Common myeloid progenitor, CD34-positive (primary cell): ENCODE measurements at places on chromosomes 6 and 20.
A peak's percentile ranks its signal among the peaks of the same experiment; 100 is the strongest.

DNA sequence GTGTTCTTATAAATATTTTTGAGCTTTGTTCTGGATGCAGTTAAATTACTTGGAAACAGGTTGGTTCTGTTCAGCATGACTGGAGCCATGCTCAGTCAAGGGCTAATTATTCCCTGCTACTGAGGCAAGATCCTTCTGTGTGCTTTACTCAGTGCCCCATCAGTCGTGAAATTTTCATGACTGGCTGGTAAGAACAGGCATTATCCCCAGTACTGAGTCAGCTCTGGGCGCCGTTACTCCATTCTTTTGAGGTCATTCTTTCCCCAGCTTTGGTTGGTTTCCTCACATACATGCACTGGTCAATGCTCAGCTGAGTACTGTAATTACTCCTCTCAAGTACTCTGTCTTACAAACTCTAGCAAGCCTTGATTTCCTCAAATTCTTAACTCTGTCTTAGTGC is 71.3 kb downstream of the CDKAL1 start:
- DNase-seq: no peak

GRCh38 chr6:148147463-148147830 is 195.2 kb upstream of the SASH1 start:
- no peak for DNase-seq

DNA sequence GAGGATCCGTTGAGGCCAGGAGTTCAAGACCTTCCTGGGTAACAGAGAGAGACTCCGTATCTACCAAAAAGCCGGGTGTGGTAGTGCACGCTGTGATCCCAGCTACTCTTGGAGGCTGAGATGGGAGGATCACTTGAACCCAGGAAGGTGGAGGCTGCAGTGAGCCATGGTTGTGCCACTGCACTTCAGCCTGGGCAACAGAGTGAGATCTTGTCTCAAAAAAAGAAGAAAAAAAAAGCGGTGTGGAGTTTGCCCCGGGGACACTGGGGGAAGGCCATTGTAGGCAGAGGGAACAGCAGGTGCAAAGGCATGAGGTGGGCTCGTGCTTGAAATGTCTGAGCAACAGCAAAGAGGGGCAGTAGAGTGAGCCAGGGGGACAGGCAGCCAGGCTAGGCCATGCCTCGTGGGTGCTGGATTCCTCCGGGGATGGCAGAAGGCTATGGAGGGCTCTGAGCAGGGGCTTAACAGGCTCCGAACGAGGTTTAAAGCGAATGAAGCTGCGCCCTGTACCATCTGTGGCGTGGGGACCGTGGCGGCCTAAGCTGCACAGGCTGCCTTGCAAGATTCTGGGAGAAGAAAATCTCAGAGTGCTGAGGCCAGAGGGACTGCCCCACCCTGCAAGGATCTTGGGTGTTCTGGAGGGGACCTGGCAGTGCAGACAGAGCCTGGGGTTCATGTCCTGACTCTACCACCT is 36.9 kb upstream of the NOL4L start:
- no peak for DNase-seq

GRCh38 chr6:6469074-6469473 is 119.4 kb upstream of the LY86 start:
- DNase-seq: no peak

DNA sequence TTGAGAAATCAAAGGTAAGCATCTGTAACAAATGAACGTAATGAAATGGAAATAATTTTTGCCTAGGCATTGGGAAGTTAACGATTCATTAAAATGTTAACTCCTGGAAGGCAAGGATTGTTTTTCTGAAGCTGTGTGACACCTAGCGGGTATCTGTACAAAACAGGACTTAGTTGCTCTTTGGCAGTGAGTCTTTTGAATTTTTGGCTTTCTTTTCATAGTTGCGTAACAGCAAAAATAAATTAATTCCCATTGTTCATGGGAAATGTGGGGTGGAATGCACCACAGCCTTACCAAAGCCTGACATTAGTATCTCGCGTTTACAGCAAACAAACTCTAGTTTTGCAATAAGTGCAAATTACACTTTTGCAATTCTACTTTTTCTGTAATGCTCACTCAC is 92.7 kb upstream of the DTNBP1 start:
- DNase-seq: no peak

GRCh38 chr6:145539831-145540230 is 195.5 kb downstream of the EPM2A start:
- no peak for DNase-seq

DNA sequence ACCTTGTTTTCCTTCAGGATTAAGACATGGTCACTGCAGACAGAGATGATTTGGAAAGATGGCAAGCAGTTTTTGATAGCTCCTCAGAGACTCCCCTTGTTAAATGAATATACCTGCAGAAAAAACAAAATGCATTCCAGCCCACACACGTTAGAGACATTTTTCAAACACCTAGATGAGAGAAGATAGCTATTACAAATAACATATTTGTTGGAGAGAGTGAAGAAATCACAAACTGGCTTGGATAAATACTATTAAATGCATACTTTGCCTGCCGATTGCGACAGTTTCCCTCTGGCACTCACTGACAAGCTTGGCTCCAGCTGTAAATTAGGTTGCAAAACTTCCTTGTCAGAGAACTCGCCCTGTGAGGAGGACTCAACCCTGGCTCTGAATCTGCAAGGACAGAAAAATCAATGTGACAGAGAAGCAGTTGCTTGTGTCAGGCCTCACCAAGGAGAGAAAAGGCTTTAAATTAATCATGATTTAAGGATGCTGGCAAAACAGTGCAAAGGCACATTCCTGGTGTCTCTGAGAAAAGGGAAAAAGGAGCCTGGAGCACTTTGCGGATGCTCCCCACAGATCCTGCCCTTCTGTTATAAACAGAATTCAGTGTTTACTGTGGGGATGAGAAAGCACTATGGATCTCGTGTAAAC is 423.7 kb upstream of the MARCKS start:
- no peak for DNase-seq

DNA sequence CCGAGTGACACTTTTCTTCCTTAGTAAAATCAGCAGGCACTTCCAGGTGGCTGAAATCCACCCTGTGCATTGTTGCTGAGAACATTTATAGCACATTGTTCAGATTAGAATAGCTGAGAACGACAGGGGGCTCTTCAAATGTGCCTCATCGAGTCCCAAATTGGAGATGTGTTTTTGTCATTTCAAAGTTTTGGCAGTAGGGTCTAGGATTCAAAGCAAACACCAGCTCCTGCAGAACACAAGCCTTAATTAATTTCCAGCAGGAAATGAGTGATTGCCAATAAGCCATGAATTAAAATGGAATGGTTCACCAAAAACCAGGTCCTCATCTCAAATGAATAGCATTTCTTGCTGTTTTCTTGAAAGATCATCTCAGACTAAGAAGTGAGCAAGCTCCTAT is 171.6 kb downstream of the PLCB1 start:
- DNase-seq: no peak

DNA sequence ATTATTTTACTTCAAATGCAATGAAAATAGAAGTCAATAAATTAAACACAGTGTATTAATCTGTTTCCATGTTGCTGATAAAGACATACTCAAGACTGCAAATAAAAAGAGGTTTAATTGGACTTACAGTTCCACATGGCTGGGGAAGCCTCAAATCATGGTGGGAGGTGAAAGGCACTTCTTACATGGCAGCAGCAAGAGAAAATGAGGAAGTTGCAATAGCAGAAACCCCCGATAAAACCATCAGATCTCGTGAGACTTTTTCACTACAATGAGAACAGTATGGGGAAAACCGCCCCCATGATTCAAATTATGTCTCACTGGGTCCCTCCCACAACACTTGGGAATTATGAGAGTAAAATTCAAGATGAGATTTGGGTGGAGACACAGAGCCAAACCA is 82.2 kb downstream of the GPR63 start:
- DNase-seq: peak; percentile 21

DNA sequence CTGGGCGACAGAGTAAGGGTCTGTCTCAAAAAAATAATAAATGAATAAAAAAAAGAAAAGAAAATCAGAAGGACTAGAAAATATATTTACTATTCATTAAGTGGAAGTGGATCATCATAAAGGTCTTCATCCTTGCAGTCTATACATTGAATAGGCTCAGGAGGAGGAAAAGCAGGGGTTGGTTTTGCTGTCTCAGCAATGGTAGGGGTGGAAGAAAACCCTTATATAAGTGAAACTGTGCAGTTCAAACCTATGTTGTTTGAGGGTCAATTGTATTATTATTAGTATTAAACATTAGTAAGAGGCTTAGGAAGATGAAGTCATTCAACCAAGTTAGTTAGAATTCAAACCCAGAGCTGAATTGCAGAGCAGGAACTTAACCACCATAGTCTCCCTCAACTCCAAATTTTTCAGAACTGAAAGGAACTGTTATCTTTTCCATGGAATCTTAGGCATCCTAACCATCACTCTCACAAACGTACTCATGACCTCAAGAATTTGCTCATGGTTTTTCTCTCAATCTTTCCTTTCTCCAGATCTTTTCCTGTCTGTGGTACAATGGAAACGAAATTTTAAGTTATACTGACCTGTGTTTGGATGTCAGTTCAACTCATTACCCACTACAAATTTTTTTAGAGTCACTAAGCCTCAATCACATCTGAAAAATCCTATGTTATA is 7.7 kb upstream of the SMIM13 start:
- DNase-seq: no peak

- no peak for DNase-seq
These were observed 3.7 kb upstream of the FUCA2 start for GRCh38 chr6:143515061-143515760.

DNA sequence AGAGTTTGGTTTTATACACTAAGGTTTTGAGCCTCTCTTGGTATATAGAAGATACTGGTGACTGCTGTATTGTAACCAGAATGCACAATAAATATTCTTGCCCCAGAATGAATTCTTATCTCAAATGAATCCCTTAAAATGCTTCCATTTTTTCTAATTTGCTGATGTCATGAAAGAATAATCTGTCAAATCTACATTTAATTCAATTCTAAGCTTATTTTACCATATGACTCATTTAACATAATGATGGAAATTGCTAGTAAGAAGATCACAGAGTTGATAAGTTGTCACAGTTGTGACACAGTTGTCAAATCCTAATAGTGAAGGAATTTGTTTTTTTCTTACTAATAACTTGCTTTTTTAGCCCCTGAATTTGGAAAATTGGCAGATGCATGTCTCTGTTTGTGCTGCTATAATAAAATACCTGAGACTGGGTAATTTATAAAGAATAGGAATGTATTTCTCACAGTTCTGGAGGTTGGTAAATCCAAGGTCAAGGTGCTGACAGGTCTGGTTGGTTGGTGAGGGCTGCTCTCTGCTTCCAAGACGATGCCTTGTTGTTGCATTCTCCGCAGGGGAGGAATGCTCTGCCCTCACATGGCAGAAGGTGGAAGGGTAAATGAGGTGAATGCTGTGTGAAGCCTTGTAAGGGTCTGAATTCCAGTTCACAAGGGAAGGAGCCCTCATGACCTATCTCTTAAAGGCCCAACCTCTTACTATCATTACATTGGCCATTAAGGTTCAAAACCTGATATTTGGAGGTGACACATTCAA is 4.7 kb downstream of the ECT2L start:
- no peak for DNase-seq

- DNase-seq: peak; percentile 10
These were observed 200.3 kb downstream of the ANKRD60 start for GRCh38 chr20:58028123-58028522.

- no peak for DNase-seq
These were observed 41.6 kb upstream of the ANKEF1 start for GRCh38 chr20:9993137-9993536.

DNA sequence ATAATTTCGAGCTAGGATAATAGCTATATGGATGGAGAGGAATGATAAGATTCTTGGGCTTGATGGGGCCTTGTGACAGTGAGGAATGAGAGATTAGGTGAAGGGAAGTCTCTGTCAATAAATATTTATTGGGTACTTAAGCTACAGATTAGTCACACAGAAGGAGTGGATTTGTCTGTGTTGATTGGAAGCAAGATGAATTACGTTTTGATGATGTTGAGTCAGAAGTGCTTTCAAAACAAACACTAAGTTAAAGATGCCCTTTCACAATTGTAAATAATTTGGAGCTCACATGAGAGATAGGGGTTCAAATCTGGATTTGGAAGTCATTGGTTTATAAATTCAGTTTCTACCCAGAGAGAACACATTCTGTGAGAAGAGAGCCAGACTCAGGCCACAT is 834.2 kb downstream of the KIF16B start:
- DNase-seq: no peak

DNA sequence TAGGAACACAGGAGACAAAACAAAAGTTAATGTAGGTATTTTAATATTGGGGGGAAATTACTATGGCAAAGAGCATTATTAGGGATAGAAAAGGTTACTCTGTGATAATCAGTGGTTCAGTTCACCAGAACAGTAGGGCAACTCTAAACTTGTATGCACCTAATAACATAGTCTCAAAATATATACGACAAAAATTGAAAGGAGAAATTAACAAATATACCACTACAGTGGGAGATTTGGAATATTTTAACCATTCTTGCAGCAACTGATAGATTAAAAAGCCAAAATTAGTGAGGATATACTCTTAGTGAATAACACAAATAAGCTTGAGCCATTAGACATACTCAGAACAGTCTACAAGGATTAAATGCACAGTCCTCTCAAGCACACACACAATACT is 11.0 kb downstream of the ARMC12 start:
- DNase-seq: no peak

- DNase-seq: no peak
These were observed 97.4 kb downstream of the EYA2 start for GRCh38 chr20:46991880-46992639.

- DNase-seq: no peak
These were observed 54.0 kb downstream of the IL20RA start for GRCh38 chr6:136990754-136991153.

- DNase-seq: no peak
These were observed 105.3 kb upstream of the NAA20 start for GRCh38 chr20:19911810-19912382.

GRCh38 chr20:54337144-54337543 is 129.3 kb downstream of the PFDN4 start:
- no peak for DNase-seq

DNA sequence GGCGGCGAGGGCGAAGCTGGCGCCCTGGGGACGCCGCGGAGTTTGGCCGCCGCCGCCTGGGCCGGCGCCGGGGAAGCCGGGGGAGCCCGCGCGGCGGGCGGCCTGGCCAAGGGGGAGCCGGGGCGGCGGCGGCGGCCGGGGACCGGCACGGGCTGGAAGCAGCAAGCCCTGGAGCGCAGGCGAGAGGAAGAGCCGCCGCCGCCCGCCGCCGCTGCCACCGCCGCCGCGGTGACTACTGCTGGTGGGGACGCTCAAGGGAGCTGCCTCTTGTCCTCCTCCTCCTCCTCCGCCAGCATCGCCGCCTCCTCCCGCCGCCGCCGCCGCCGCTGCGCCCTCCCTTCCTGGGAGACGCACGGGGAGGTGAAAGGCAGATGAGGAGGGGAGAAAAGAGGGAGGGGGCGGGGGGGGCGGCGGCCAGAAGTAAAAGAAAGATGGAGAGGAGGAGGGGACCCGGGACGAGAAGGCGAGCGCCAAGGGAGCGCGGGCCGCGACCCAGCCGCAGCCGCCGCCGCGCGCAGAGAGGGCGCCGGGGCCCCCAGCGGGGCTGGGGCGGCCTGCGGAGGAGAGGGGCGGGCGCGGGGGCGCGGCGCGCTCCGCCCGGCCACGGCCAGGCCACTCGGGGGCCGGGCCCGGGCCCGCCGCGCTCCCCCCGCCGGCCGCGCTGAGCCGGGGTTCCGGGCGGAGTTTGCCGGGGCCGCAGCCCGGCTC is 846 bp downstream of the PDE10A start:
- peak; percentile 34 for DNase-seq

GRCh38 chr6:149233056-149233715 is 84.3 kb upstream of the TAB2 start:
- no peak for DNase-seq

- no peak for DNase-seq
These were observed 9.9 kb upstream of the RFPL4B start for GRCh38 chr6:112337209-112337638.
